ENCODE measurements at places on chromosomes 7 and 10.

- DNase-seq = no peak
Observed at GRCh38 chr7:43076189-43076605, 36.2 kb upstream of the HECW1 start.

- no peak for DNase-seq
Observed at GRCh38 chr7:129615018-129615417, 3.5 kb downstream of the NRF1 start.

- DNase-seq = no peak
Observed at GRCh38 chr7:70554646-70555045, 577.3 kb upstream of the GALNT17 start.

GRCh38 chr7:131194070-131194865 lies 133.4 kb upstream of the MKLN1 start:
- DNase-seq = peak; percentile 3

DNA sequence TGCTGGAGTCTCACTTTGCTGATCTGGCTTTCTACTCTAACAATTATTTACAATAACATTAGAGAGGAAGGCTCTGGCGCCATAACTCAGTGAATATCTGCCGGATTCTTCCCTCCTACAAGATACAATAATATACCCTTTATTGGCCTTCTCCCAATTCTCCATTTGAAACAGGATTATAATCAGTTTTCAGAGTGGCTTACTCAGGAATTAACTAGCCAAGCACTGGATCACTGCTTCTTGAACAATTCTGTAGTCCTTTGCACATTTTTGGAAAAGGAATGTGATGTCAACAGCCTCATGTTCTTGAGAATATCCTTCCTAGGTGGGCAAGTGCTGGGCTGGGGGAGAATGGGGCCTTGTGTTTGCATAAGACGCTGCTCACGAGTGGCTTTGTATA lies 125.9 kb downstream of the HIPK2 start:
- no peak for DNase-seq

DNA sequence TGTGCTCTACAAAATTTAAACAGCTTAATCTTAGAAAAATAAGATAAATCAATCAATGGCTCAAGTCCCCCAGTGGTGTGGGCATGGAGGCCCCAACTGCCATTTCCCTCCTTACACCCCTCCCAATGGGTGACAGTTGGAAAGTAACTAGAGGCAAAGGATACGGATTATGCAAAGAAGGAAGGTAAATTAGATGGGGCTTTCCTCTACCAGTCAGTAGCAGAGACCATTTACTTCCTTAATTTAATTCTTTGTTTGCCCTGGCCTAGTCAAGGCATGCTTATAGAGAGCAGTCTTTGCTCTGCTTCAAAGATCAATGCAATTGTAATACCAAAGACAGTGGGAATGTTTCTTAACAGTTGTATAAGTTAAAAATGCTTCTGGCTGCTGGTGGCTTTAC lies 63.3 kb upstream of the PAPSS2 start:
- DNase-seq = no peak
